Dorsolateral prefrontal cortex (tissue), 122 donors: ENCODE measurements at places on chromosomes 12 and 14.

- no peak for DNase-seq
Measured at GRCh38 chr14:61227884-61228591, 53.1 kb downstream of the TMEM30B start.

DNA sequence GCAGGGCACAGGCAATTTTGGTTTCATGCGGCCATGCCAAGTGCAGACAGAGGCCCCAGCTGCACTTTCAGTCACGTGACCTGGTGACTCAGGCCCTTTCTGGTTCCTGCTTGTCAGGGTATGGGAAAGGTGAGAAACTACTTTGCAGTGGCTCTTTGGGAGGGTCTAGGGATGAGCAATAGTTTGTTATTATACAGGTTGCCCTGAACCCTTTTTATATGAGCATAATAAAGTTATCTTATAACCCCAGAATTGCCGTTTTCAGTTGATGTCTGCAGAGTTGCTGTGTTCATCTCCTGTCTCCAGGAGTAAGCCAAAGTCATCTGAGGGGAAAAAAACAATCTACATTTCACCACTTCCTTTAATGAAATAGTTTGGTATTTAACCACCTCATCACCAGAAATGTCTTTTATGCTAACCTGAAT lies 30.9 kb upstream of the EMP1 start:
- no peak for DNase-seq

DNA sequence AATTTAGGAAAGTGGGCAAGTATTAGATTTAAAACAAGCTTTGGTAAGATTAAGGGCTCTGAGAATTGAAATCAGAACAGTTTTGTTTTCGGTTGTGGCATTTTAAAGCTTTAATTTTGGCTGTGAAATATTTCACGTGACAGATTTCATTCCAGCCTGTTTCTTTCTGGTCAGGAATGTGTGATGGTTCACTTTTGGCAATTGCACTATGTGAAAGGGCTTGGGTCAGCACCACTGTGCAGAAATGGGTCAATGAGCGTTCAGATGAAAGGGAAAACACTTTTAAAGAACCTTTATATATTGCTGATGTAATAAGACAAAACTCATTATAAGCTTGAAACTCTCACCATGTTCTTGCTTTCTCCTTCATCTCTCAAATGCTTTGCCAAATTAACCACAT lies 17.1 kb downstream of the NUBPL start:
- no peak for DNase-seq

DNA sequence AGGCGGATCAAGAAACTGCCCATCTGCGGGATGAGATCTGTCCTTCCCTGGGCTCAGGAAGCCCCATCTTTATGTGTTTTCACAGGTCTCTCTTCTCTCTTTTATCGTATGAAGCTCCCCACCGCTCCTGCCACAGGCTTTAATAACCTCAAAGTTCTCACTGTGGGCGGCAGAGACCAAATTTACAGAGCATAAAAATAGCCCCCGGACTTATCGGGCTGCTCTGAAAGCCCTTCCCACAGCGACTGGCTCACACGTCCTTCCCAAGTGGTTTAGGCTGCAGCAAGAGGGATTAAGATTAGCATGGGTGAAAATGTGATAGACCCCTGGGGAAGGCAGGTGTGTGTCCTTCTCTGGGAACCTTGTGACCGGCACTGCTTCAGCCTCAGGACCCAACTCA lies 47.8 kb downstream of the TESC start:
- DNase-seq, result no peak

DNA sequence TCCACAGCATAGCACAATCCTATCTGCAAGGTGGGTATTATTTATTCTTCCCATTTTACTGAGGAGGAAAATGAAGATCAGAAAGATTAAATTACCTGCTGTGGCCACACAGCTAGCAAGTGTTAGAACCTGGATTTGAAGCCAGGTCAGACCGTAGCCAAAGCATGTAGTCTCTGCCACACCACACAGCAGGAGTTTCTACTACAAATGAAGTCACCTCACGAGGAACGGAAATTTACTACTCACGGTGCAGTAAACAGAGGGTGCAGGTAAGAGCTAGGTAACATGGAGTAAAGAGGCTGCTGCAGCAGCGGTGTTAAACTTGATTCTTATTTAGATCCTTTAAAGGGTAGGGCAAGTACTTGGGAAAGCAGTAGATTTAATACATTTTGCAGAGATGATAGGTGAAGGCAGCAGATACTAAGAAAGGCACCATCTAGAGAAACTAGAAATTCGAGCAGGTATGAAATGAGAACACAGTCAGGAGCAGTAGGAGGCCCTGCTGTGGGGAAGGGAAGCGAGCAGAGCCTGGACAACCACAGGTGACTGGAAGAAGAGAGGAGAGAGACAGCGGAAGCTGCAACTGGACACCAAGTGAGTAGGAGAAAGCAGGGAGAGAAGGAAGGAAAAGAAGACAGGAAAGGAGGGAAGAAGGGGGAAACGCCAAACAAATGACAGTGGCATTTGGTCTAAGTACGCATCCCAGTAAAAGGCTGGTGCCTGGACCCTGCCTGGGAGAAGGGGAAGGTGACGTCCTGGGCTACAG lies 21.5 kb downstream of the SPTB start:
- no peak for DNase-seq

GRCh38 chr12:30813525-30814294 lies 59.0 kb upstream of the CAPRIN2 start:
- DNase-seq, result no peak

- DNase-seq, result peak; percentile 29
Measured at GRCh38 chr14:101497684-101498525, 63.4 kb upstream of the DIO3 start.

- no peak for DNase-seq
Measured at GRCh38 chr14:69973846-69974245, 94.6 kb downstream of the SMOC1 start.

GRCh38 chr14:63167044-63167443 lies 37.2 kb upstream of the RHOJ start:
- DNase-seq, result no peak

- DNase-seq, result no peak
Measured at GRCh38 chr14:38145142-38145541, 62.6 kb upstream of the SSTR1 start.

GRCh38 chr12:5567016-5567725 lies 135.3 kb downstream of the NTF3 start:
- no peak for DNase-seq

GRCh38 chr12:119692410-119692809 lies 24.5 kb downstream of the PRKAB1 start:
- no peak for DNase-seq

DNA sequence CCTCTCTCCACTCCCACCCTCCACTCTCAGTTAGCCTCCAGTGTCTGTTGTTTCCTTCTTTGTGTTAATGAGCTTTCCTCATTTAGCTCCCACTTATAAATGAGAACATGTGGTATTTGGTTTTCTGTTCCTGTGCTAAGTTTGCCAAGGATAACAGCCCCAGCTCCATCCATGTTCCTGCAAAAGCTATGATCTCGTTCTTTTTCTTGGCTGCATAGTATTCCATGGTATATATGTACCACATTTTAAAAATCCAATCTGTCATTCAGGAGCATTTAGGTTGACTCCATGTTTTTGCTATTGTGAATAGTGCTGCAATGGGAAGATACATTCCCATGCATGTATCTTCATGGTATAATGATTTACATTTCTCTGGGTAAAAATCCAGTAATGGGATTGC lies 2.8 kb upstream of the WASHC4 start:
- DNase-seq, result no peak

DNA sequence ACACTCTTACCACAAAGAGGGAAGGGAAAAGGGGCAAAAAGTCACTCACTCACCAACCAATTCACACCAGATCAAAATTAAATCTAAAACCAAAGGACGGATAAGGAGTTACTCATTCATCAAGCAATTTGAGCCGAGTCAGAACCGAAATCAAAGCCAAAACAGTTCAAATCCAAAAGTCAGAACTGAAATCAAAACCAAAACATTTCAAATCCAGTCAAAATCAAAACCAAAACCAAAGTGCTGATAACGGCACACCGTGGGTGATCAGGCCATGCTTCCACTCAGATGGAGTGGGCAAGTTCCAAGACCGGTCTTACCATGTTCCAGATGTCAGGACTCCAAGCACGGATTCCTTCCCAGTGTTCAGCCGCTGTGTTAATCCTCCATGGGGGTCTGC lies 139.5 kb downstream of the SLC38A6 start:
- no peak for DNase-seq

GRCh38 chr12:53616950-53617349 lies 9.2 kb downstream of the ATF7 start:
- DNase-seq, result no peak

DNA sequence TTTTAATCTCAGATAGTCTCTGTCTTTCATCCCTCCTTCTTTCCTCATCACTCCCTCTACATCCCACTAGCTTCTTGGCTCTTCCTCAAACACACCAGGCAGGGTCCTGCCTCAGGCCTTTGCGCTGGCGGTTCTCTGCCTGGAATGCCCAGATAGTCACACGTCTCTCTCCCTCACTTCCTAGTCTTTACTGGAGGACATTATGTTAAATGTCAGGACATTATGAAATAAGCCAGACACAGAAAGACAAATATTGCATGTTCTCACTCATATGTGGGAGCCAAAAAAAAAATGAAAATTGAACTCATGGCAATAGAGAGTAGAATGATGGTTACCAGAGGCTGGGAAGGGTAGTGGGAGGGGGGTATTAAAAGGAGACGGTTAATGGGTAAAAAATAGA lies 442.0 kb downstream of the MED13L start:
- no peak for DNase-seq

GRCh38 chr12:68746572-68747180 lies 700 bp downstream of the SLC35E3 start:
- DNase-seq, result no peak

DNA sequence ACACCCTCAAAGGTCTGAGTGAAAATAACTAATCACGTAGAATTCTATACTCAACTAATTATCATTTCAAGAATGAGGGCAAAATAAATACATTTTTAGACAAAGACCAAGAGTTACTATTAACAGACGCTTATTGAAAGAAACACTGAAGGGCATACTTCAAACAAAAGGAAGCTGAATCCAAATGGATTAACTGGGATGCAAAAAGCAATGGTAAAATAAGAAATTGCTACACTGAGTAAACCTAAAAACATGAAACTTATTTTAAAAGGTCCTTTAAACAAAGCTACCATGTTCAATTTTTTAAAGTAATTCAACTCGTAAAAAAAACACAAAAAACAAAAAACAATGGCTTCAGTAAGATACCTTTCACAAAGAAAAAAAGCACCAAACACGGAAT lies 28.2 kb downstream of the LRP6 start:
- no peak for DNase-seq

GRCh38 chr14:35878272-35879150 lies 52.4 kb downstream of the BRMS1L start:
- no peak for DNase-seq

- DNase-seq, result peak; percentile 16
Measured at GRCh38 chr12:132610051-132610759, at the start of gene LRCOL1. Gene LRCOL1, minus strand, starts transcription at chr12:132610582. Its CDS starts 4,331 bp downstream, at chr12:132606251.

- no peak for DNase-seq
Measured at GRCh38 chr12:115452751-115453281, 768.8 kb upstream of the TBX3 start.

- no peak for DNase-seq
Measured at GRCh38 chr14:80629606-80630005, 311.9 kb downstream of the CEP128 start.

DNA sequence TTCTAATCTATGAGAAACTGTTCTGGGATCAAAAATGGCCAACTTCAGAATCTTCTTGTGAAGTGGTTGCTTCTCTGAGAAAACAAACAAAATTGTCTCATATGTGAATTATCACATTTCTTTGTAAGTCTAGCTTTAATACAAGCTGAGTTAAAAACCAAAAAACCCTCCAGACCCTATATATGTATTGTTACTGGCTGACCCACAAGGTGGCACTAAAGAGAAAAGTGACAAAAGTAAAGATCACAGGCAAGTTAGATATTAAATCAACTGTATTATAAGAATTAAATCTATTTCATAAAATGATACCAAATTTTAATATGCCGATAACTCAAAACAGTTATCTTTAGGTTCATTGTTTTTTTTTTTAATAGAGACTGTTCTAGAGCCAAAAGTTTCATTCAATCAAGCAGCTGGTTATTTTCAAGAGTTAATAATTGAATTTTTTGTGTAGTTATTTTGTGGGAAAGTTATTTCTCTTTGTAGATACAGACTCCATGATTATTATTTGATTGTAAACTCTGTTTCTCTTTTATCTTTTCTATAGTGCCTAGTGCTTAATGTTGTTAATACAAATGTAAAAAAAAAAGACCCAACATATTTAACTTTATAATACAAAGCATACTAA lies 7.5 kb upstream of the TRHDE start:
- DNase-seq, result no peak

DNA sequence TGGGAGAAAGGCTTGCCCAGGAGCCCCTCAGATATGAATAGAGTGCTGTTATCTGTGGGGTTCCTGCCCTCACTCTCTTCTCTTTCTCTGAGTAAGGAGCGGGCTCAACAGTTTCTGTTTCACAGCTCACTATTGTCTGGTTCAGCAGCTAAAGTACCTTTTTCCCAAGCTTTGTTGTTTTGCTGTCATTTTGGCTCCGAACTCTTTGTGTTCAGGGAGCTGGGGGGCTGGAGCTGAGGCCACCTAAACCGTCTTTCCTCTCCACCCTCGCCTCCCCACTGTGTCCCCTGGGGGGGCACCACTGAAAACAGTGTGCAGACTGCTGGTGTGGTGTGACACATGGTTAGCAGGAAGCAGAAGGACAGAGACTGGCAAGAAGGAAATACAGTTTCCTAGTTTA lies 51.4 kb downstream of the FBXW8 start:
- no peak for DNase-seq

GRCh38 chr14:91115986-91116770 lies 2.3 kb downstream of the DGLUCY start:
- no peak for DNase-seq

- DNase-seq, result no peak
Measured at GRCh38 chr12:66755727-66756395, 77.0 kb upstream of the GRIP1 start.
